Amniotic stem cell (primary cell): ENCODE measurements at places on chromosomes 5 and 9.

- no peak for DNase-seq
Measured at GRCh38 chr5:118126159-118126558, 862.2 kb downstream of the DTWD2 start.

DNA sequence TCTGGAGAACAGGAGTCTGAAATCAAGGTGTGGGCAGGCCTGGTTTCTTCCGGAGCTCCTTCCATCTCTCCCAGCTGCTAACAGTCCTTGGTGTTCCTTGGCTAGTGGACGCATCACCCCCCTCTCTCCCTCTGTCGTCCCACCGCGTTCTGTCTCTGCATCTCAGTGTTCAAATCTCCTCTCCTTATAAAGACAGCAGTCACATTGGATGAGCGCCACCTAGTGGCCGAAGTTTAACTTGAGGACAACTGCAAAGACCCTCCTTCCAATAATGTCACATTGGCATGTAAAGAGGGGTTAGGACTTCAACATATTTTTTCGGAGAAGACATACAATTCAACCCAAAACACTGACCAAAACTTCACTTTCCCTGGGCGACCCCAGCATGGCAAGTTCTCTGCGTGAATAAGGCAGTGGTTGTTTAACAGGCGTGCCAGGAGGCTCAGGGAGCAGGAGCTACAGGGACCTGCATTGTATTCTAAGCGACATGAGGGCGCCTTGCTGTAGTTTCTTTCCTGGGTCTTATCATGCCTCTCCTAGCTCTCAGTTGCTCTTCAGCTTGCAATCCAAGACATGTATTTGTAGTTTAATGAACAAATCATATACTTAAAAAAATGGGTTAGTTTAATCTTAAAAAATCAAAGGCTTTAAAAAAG lies 27.9 kb upstream of the BASP1 start:
- peak; percentile 46 for DNase-seq

DNA sequence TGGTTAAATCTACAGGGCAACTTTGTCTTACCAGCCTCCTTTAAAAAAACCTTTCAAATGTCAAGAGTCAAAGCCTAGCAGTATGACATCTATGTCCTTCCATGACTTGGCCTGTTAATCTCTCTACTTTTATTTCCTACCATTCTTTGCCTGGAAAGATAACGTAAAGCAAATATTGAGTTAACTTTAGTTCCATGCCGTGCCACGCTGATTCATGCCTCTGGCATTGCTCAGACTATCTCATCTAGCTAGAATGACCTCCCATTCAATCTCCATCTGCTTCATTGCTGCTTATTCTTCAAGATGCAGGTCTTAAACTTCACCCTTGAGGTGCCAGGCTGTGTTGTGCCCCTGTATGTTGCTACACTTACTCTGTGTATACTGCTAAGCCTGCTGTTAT lies 729.8 kb downstream of the EFNA5 start:
- DNase-seq = no peak

DNA sequence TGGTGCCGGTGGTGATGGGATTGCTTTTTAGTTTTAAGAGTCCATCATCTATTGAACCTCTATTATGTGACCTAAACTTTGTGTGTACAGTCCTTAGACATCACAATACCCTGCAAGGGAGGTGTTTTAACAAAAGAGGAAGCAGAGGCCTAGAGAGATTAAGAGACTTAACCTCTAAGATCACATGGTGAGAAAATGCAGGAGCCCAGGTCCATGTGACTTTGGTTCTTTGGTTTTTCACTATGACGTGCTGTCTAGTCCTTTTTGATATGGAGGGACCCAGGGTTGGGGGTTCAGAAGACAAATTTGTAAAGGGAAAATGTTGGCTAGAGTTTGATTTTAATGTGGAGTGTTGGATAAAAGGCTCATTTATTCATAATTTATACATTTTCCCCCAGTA lies 34.1 kb upstream of the TRMT10B start:
- DNase-seq = no peak

DNA sequence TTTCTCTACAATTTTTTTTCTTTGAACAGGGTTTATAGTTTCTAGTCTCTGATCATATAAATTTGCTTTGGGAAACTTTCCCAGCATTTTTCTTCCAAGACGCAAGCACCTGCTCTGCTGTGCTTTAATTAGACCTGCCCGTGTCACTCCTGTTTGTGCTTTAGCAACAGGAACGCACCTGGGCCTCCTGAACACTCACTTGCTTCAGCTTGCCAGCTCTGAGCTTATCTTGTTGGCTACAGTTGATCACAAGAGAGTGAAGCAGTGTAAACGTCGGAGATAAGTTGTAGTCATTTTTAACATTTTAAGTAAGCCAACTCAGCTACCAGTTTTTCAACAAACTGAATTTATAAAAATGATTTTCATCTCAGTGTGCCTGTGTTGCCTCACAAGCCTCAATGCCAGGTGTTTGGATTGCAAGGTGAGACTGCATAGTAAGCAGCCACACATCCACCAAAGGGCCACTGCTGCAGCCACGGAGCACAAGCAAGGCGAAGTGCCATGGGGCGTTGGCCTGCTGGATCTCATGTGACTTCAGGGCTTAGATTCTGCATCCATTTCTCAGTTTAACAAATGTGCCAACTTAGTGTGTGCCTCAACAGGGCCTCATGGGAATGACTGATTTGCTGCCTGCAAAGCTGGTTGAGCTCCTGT lies 166.9 kb downstream of the TRIO start:
- no peak for DNase-seq
